MM.1S (cell line): ENCODE measurements at places on chromosomes 11 and 22.
A peak's percentile ranks its signal among the peaks of the same experiment; 100 is the strongest.

- H3K4me3 ChIP-seq: no peak overlapping the region
- DNase-seq: peak; percentile 45
- H3K27me3 ChIP-seq: no peaks in the 10 kb centered on the region
- H3K27ac ChIP-seq: peak overlapping the region; percentile 92
- H3K36me3 ChIP-seq: no peaks in the 10 kb centered on the region
Measured at GRCh38 chr11:118012083-118012669, 26.0 kb downstream of the IL10RA start.

DNA sequence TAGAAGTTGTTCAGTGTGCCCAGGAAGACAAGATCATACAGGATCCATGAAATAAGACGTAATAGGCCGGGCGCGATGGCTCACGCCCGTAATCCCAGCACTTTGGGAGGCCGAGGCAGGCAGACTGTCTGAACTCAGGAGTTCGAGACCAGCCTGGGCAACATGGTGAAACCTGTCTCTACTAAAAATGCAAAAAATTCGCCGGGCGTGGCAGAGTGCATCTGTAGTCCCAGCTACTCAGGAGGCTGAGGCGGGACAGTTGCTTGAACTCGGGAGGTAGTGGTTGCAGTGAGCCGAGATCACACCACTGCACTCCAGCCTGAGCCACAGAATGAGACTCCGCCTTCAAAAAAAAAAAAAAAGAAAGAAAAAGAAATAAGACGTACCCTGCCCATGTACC, 56.7 kb downstream of the APOL3 start:
- DNase-seq: no peak
- no peaks in the 10 kb centered on the region for H3K36me3 ChIP-seq
- no peaks in the 10 kb centered on the region for H3K4me1 ChIP-seq
- H3K27me3 ChIP-seq: no peaks in the 10 kb centered on the region
- no peak overlapping the region for H3K27ac ChIP-seq

DNA sequence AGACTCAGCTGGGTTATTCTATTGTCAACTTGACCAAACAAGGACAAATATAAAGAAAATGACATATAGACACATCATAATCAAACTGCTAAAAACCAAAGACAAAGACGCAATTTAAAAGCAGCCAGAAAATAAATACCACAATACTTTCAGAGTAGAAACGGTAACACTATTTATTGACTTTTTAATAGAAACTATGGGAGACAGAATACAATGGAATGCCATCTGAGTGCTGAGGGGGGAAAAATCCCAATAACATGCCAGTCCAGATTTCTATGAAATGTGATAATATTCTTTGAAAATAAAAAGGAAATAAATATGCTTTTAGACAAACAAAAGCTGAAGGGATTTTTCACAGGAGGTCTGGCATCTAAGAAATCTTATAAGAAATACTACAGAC, 30.7 kb downstream of the C11orf65 start:
- no peaks in the 10 kb centered on the region for H3K36me3 ChIP-seq
- H3K27ac ChIP-seq: no peak overlapping the region
- H3K4me1 ChIP-seq: peaks cover 18% of the 10 kb centered on the region

DNA sequence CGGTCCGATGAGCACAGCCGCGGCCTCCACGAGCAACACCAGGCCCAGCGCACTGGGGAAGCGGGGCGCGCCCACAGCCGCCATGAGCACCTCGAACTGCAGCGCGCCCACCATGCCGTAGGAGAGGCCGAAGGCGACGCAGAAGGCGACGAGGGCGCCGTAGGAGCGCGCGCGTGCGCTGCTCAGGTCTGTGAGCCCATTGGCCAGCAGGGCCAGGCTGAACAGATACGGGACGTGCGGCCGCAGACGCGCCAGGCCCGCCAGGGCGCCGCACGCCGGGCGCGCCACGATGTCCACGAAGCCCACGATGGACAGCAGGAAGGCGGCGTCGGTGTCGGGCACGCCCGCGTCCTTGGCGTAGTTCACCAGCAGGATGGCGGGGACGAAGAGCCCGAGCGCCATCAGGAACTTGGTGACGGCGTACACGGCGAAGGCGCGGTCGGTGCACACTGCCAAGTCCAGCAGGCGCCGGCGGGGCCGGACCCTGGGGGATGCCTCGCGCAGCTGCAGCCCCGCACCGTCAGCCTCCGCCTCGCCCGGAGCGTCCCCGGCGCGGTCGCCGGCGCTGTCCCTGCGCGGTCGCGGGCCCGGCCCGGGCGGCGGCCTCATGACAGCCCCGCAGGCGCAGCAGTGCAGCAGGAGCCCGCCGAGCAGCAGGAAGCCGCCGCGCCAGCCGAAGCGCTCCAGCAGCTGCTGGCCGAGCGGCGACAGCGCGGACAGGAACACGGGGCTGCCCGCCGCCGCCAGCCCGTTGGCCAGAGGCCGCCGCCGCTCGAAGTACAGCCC, 2.9 kb downstream of the SLC16A8 start:
- H3K27ac ChIP-seq: no peak overlapping the region
- no peaks in the 10 kb centered on the region for H3K36me3 ChIP-seq
- no peaks in the 10 kb centered on the region; the same call in 1 of the 2 replicates for H3K27me3 ChIP-seq
- H3K4me3 ChIP-seq: no peak overlapping the region
- H3K4me1 ChIP-seq: no peaks in the 10 kb centered on the region

DNA sequence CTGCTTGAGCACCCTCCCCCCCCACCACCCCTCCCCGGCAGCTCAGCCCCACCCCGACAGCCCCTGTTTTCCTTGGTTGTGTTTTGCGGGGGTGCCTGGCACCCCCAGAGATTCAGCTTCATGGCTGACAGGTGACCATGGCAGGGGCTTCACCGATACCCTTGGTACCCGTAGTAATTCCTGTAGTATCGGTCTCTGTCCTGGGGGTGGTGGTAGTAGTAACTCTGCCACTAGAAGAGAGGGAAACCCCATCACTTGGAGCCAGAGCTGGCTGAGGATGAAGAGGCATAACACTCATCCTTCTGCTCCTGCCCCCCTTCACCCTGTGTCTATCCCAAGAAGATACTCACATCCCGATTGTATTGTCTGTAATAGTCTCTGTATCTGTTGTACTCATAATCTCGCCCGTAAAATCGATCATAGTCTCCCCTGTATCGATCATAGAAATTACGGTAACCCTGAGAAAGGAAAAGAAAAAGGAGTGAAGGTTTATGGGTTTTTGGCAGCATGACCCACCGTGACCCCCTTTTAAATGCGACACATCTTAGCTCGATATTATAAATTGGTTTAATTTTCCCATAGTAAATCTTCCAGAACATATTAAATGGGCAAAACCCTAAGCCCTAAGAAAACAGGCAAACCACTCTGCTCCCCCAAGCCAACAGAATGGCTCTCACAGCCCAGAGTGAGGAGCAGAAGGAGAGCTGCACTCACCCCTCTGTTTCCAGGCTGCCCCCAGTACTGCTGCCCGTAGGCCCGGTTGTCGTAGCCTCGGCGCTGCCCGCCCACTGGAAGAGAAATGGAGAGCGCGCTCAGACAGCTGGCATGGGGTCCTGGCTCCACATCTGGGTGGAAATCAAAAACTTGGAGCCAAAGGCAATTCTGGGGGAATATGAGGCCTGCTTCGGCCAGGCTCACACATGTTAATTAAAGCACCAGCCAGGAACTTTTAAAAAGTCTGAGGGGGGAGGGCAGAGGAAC, 8.0 kb downstream of the GNG3 start:
- no peak overlapping the region for H3K4me3 ChIP-seq
- H3K36me3 ChIP-seq: peaks cover 24% of the 10 kb centered on the region
- H3K27me3 ChIP-seq: no peaks in the 10 kb centered on the region
- no peak for DNase-seq
- peaks cover 58% of the 10 kb centered on the region for H3K4me1 ChIP-seq

- no peaks in the 10 kb centered on the region for H3K4me1 ChIP-seq
- no peak for DNase-seq
Measured at GRCh38 chr11:64522036-64522435, 69.0 kb upstream of the SLC22A12 start.

DNA sequence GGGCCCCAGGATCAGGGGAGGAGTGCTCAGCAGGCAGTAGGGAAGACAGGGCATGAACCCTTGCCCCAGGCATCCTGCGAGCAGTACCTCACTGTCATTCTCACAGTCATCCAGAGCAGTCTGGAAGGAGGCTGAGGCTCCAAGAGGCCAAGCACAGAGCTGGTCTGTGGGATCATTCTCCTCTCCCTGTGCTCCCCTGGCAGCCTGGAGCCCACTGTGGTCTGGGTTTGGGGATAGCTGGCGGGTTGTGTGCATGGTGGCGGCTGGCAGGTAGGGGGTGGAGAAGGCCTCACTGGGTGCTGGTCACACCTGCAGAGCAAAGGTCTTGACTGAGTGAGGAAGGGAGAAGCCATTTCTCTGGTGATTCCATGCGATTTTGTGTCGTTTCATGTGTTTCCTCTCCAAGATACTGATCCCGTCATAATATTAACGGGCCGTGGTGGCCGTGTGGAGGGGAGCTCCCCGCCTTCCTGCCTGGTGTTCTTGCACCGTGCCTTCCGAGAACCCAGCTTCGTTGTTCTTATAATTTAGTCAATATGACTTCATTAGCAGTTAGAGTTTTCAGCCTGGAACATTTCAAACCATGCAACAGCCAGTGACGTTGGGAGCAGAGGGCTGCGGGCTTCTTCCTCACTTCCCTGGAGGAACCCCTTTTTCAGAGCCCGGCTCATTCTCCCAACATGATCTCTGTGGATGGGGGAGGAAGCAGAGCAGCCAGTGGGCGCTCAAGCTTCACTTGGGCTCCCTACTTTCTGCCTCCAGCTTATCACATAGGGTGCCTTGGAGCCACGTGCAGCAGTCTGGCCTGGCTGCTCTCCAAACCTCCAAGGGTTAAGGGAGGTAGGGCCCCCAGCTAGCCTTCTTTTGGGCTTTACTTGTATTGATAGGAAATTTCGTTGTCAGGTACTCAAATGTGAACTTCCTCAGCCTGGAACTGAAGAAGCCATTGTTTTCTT, 20.8 kb upstream of the ADORA2A start:
- no peak overlapping the region for H3K27ac ChIP-seq
- no peaks in the 10 kb centered on the region for H3K27me3 ChIP-seq
- peaks cover under 1% of the 10 kb centered on the region; the same call in 1 of the 2 replicates for H3K4me1 ChIP-seq
- DNase-seq: no peak
- no peaks in the 10 kb centered on the region for H3K36me3 ChIP-seq

GRCh38 chr11:117589063-117589462, 208.0 kb downstream of the DSCAML1 start:
- no peak overlapping the region for H3K4me3 ChIP-seq
- no peaks in the 10 kb centered on the region for H3K36me3 ChIP-seq

DNA sequence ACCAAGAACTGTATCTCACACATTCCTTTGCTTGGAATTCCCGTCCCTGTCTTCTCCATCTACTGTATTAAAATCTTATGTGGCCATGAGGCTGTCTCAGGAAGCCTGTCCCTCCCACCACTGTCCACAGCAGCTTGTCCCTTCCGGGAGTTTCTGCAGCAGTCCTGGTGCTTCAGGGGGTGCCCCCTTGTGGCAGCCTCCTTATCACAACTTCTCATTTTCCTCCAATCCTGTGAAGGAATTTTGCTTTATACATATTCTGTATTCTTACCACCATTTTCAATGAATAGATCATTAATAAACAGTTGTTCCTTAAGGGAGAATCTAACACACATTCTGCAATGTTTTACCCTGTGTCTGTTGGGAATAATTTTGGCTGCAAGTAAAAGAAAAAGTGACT, 220.4 kb upstream of the RAG2 start:
- DNase-seq: no peak
- H3K27me3 ChIP-seq: no peaks in the 10 kb centered on the region
- no peak overlapping the region for H3K27ac ChIP-seq
- H3K4me1 ChIP-seq: no peaks in the 10 kb centered on the region

DNA sequence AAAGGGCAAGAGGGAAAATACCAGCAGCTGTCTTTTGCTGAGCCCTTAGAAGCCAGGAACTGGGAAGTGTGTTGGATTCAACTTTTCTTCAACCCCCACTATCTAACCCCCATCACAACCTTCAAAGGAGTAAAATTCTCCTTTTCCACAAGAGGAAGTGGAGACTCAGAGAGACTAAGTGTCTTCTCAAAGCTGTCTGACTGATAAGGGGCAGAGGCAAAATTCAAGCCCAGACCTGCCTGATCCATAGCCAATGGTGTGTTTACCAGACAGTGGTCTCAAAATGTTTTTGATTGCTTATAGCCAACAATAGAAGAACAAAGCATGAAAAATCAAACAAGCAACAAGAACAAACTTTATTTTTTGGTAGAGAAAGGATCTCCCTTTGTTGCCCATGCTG, 707.0 kb downstream of the NTM start:
- no peak overlapping the region for H3K4me3 ChIP-seq
- no peak for DNase-seq
- no peaks in the 10 kb centered on the region for H3K4me1 ChIP-seq
- no peaks in the 10 kb centered on the region for H3K27me3 ChIP-seq
- no peak overlapping the region for H3K27ac ChIP-seq

DNA sequence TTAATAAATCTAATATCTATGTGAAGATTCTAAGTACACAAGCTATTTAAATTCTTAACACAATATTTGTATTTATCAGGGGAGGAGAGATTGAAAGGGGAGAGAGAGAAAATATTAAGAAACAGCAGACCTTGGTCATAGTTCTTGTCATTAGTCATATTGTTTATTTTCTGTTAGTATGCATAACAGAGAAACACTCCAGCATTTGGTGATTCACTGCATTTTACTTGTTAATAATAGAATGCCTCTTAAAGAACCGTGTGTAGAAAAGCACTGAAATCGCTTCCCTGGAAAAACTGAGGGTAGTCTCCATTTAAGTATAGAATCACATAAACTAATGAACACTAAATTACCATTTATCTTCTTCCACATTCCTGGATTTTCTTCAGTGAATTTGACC, 122.7 kb upstream of the TRPC6 start:
- no peaks in the 10 kb centered on the region for H3K4me1 ChIP-seq
- H3K27me3 ChIP-seq: no peaks in the 10 kb centered on the region
- H3K36me3 ChIP-seq: no peaks in the 10 kb centered on the region

DNA sequence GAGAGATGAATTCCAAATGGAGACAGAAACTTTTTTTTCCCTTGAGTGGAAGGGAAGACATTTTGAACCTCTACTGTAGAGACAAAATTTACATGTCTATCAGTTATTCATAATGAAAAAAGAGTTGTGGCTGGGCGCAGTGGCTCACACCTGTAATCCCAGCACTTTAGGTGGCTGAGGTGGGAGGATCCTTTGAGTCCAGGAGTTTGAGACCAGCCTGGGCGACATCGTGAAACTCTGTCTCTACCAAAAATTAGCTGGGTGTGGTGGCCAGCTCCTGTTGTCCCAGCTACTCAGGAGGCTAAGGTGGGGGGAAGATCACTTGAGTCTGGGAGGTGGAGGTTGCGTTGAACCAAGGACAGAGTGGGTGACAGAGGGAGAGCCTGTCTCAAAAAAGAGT, 4.1 kb downstream of the EED start:
- H3K36me3 ChIP-seq: no peaks in the 10 kb centered on the region; the same call in 1 of the 2 replicates
- no peak overlapping the region for H3K27ac ChIP-seq
- no peak overlapping the region for H3K4me3 ChIP-seq
- H3K4me1 ChIP-seq: peaks cover 22% of the 10 kb centered on the region
- no peaks in the 10 kb centered on the region for H3K27me3 ChIP-seq

DNA sequence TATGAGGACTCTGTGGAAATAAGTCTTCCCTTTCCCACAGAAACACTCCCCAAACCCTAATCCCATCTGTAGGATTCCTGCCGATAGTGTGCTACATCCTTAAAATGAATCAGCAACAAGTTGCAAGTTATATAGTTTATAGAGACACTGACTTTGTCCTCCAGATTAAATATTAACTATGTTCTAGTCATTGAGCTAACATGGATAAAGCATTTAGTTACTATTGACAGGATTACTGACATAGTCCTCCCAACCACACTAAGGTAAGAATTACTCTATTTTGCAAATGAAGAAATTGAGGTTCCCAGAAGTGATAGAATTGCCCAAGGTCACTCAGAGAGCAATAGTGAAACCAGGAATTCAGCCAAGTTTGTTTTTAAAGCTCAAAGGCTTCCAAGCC, 1.9 kb downstream of the OR52M1 start:
- no peaks in the 10 kb centered on the region for H3K4me1 ChIP-seq
- H3K4me3 ChIP-seq: no peak overlapping the region
- H3K36me3 ChIP-seq: no peaks in the 10 kb centered on the region
- no peaks in the 10 kb centered on the region for H3K27me3 ChIP-seq

GRCh38 chr11:110177086-110177456, 83.9 kb downstream of the ZC3H12C start:
- no peak overlapping the region for H3K4me3 ChIP-seq
- no peaks in the 10 kb centered on the region for H3K36me3 ChIP-seq
- H3K4me1 ChIP-seq: no peaks in the 10 kb centered on the region
- no peak overlapping the region for H3K27ac ChIP-seq
